CD4-positive, alpha-beta T cell treated with Interleukin-17A for 1 hour (primary cell): ENCODE measurements at places on chromosomes 1 and 21.
A peak's percentile ranks its signal among the peaks of the same experiment; 100 is the strongest.

GRCh38 chr1:96515430-96515829, 206.2 kb upstream of the PTBP2 start:
- no peak for DNase-seq

DNA sequence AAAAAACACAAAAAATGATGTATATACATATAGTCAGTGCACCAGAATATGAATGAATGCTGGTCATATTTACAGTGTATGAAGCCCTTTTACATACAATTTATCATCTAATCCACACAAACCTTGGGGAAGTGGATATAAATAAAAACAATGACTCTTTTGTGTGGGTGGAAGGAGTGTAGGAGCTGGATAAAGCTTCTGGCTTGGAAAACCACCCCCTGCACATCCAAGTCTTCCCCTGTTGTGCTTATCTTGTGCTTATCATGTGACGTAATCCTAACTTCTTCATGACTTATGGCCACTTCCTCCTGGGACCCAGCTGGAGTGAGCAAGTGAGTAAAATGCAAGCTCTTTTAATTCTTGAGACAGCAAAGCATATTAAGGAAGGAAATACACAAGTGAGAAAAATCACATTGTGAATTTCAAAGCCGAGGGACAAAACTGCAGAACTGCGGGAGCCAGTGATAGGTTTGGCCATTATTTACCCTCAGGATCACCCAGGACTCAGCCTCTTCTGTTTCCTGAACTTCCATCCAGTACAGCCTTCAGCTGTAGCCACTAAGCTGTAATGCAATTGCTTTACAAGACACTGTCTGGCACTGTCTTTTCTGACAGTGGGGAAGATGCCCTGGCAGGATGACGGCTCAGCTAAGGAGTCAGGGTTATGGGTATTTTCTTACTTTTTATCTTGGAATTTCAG, 104.0 kb upstream of the PPM1J start:
- peak; percentile 3 for DNase-seq

- no peak for DNase-seq
Measured at GRCh38 chr1:22340873-22341272, 110.8 kb upstream of the ZBTB40 start.

DNA sequence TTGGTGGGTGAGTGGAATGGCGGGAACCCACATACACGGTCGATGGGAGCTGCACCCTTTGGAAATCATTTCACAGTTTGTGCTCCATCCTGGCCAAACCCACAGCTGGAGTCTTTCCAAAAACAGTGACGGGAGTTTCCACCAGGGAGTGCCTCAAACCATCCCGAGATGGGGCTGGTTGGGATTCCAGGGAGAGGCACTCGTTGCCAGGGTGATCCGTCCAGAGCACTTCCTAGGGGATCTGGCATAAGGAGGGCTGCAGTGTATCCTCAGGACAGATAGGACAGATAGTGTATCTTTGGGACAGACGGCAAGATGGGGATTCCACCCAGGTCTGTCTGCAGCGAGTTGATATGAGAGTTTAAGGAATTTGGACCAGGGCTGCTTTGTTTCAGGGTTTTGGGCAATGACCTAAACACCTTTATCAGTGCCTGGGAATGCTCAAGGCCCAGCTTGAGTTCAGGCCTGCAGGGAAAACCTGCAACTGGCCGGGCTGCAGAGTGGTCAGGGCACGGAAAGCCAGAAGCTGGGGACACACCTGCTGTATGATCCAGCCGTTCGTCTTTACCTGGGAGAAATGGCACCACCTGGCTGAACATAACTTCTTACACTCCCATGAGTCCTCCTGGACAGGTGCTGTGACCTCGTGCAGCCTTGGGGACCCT, 3.4 kb upstream of the POFUT2 start:
- no peak for DNase-seq

- no peak for DNase-seq
Measured at GRCh38 chr1:212655668-212656440, 43.8 kb downstream of the BATF3 start.

GRCh38 chr1:89918794-89919155, 76.1 kb upstream of the ZNF326 start:
- no peak for DNase-seq

DNA sequence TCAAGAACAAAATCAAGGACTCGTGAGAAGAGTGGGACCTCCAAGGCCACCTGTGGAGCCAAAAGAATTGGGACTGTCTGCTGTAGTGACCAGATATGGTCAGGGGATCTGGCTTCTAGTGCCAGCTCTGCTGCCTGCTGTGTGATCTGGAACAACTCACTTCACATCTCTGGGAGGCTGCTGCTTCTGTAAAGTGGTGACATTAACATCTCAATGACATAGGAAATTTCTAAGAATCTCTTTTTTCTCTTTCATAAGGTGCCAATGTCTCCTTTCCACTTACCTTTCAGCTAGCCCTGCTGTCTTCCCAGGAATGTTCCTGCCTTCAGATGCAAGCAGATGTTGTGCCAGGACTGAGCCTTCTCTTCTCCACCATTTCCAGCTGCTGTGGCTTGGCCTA, 5.0 kb upstream of the SRSF4 start:
- DNase-seq = no peak

DNA sequence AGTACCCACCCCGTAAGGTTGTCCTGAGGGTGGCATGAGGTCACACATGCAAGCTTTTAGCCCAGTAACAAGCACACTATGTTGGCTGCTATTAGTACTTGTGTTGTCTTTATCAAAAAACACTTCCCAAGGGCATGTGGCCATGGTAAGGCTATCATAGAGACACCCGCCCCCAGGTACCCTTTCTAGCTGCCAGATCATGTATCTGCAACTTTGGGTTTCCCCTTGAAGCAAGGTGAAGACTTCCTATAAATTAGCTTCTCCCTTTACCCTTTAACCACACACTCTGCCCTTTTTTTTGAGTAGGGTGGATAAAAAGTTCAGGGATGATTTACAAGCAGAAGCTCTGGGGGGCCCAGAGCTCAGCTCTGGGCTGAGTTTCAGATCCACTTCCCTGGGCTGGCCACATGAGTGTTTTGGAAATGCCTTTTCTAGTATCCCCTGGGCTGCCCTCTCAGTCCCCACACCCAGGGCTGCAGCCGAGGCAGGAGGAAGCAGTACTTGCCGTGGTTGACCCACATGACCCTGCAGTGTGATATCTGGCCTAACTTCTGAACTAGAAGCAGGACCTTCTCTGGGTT, 2.0 kb downstream of the ZDHHC18 start:
- DNase-seq = peak; percentile 58

DNA sequence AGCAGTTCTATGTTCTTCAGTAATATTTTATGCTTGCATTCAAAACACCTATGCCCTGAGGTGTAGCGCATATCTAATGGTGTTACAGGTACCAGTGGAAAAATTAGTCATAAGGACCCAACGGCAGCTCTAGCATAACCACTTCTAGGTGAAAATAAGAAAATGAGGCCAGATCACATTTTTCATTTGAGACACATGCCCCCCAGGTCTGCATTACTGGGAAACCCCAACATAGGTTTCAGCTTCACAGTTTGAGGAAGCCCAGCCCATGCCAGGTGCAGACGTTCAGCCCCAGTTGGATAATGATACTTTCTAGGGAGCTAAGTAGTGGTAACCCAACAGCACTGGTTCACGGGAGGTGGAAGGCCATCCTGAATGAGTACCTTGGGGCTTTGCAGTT, 129.8 kb downstream of the CNIH3 start:
- DNase-seq = no peak

DNA sequence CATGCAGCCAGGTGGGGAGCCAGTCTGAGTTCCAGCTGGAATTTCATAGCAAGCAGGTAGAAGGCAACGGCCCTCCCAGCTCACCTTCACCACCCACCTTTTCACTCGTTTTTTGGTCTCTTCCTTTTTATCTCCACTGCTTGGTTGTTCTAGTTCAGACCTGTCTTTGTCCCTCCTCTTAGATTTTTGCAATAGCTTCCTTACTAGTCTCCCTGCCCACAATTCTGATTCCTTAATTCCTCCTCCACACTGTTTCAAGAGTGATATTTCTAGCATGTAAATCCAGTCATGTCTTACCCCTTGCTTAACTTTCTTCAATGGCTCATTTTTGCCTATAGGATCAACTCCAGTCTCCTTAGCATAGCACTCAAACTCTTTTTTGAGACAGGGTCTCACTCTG, 119.6 kb downstream of the TMEM53 start:
- no peak for DNase-seq

DNA sequence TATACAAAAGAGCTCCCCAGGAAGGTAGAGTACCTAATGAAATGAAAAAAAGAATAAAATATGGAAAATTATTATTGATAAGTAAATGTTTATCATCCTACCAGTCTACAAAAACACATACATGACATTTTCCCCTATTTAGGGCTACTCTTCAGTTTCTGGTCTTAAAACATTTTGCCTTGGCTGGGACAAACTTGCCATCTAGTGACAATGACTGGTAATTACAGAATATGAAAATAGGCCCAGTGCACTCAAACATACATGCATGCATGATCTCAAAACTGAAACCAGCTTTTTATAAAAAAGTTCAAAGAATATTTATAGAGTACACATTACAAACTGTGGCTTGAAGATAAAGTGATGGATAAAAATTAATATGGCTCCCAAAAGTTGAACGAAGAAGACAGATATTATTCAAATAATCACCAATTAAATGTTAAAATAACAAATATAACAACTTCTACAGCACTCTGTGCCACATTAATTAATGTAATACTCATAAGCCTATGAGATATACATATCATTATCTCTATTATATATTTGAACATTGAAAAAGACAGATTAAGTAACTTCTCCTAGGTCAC, 10.5 kb upstream of the RNPC3 start:
- DNase-seq = peak; percentile 72

DNA sequence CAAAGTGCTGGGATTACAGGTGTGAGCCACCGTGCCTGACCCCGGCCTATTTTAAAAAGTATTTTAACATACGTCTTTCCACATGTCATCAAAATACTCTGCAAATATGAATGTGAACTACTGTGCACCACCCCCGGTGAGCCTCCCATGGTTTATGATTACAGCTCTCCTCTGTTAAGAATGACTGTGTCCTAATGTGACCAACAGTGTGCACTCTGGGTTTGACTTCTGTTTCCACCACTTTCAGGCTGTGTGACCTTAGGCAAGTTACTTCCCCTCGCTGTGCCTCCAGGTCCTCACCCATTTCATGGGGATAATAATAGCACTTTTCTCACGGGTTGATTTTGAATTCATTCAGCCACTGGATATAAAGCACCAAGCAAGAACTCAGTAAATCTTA, 14.7 kb downstream of the AMPD2 start:
- DNase-seq = no peak

DNA sequence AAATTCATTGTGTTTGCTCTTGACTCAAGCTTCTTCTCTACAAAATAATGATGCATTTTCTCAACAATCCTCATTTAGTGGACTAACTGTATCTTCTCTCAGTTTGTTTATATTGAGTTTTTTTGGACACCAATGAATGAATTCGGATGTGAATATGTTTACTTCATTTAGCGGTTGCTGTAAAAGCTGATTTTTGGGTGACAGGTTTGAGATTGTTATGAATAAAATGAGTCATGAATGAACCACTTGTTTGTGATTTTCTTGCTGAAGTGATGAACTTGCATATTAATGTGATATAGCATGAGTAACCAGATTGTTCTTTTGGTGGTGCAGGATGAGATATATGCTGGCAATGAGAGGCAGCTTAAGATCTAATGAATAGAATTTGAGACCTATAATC, 3.1 kb downstream of the DNM3 start:
- DNase-seq = no peak

DNA sequence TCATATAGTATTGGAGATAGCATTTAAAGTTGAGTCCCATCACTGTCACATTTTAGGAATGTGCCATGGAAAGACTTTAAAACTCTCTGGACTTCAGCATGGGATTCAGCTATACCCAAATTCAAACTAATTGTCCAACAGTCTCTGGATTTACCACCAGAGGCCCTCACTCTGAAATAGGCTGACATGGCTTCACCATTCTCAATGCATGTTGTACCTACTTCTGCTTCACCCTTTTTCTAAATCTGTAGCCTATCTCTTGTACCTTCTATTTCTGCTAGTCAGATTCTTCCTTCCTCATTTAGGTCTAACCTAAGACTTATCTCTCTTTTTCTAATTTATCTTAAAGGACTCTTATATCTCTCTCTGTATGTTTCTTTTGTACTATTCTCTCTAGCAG, 512.7 kb upstream of the ZRANB2 start:
- DNase-seq = no peak
